ENCODE measurements at places on chromosomes 12 and 14. TPM values are rescaled to one million over a fixed set of nuclear protein-coding genes. Genes with fewer than 3 reads are reported as not detected.
A peak's percentile ranks its signal among the peaks of the same experiment; 100 is the strongest.

DNA sequence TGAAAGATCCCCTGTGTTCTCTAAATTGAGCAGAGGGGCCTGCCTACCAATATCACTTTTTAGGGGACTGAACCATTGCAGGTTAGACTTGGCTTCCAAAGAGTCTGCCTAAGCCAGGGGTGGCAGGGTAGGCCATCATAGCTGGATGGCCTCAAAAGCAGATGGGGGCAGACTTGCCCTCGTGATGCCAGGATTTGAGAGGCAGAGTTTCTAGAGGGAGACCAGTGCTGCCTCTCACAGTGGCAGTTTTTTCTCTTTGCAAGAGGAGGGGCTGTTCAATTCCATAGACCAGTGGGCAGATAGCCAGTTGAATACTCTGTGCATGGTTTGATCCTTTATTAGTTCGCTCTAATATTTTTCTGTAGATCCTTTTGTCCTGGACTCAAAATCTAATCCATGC lies 23.8 kb upstream of the SMCO2 start:
- no peak overlapping the region for H3K27ac ChIP-seq
- H3K27me3 ChIP-seq = no peaks in the 10 kb centered on the region
- no peak for DNase-seq
- H3K36me3 ChIP-seq = peaks cover 18% of the 10 kb centered on the region

GRCh38 chr12:80625901-80626300 lies 81.5 kb upstream of the MYF6 start:
- no peak overlapping the region for H3K4me3 ChIP-seq
- H3K27ac ChIP-seq = no peak overlapping the region
- H3K4me1 ChIP-seq = no peaks in the 10 kb centered on the region
- H3K27me3 ChIP-seq = no peaks in the 10 kb centered on the region
- no peak for DNase-seq

DNA sequence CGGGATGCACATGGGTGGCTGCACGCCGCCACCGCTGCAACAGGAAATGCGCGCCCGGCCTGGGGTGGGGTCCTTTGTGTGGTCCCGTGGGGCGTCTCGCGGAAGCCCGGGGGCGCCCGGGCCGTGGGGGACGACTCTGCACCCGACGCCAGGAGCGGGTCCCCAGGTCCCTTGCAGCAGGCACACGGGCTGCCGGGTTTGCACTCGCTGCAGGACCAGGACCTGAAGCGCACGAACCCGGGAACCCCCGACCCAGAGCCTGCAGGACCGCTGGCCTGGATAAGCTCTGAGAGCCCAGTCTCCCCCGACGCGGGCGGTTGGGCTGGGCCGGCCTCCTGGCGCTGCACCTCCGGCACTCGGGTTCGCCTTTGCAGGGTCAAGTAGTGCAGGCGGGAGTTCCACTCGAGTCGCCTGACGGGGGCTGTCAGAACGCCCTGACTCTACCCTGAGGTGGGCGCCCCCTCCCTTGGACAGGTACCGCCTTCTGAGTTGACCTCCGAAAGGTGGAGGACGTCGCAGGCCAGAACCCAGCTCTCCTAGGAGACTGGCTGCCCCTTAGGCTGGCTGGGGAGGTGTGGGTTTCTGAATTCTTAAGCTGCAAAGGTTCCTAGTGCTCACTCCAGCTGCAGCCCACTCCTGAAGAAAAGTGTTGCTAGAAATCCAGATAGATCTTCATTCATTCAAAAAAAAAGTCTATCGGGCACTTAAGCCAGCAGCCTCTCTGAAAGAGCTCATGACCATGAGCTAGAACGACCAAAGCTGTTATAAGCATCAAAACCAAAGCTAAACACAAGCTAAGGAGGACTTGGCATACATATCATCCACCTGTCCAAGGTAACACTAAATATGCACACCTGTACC lies 68.0 kb downstream of the RNF34 start:
- H3K4me3 ChIP-seq = peak overlapping the region; percentile 71
- DNase-seq = no peak
- H3K36me3 ChIP-seq = peaks cover 4% of the 10 kb centered on the region
- peaks cover 12% of the 10 kb centered on the region for H3K4me1 ChIP-seq
- no peaks in the 10 kb centered on the region for H3K27me3 ChIP-seq
- H3K27ac ChIP-seq = peak overlapping the region; percentile 34

Gene AQP6
- not detected for total RNA-seq

GRCh38 chr12:20885552-20885951 lies 75.0 kb downstream of the SLCO1B3 start:
- no peaks in the 10 kb centered on the region for H3K36me3 ChIP-seq
- H3K4me3 ChIP-seq = no peak overlapping the region
- no peaks in the 10 kb centered on the region for H3K27me3 ChIP-seq
- H3K27ac ChIP-seq = no peak overlapping the region
- H3K4me1 ChIP-seq = peaks cover 5% of the 10 kb centered on the region
- no peak for DNase-seq

Gene P2RX7
- 1.3 TPM for total RNA-seq

- H3K36me3 ChIP-seq = no peaks in the 10 kb centered on the region
- peaks cover 25% of the 10 kb centered on the region for H3K4me1 ChIP-seq
- H3K27ac ChIP-seq = no peak overlapping the region
- no peak for DNase-seq
- H3K4me3 ChIP-seq = no peak overlapping the region
These were observed 24.6 kb upstream of the NCOR2 start for GRCh38 chr12:124592050-124592449.

Data from stomach (tissue), 19 donors.